ENCODE measurements at places on chromosomes 7 and 10.

GRCh38 chr10:48813291-48813690, 126.3 kb downstream of the LRRC18 start:
- DNase-seq = no peak

- DNase-seq = no peak
Observed at GRCh38 chr10:96986200-96986856, 154.2 kb downstream of the LCOR start.

- no peak for DNase-seq
Observed at GRCh38 chr7:3243256-3243655, 57.8 kb upstream of the SDK1 start.

- no peak for DNase-seq
Observed at GRCh38 chr7:20411372-20411771, 80.7 kb downstream of the ITGB8 start.

DNA sequence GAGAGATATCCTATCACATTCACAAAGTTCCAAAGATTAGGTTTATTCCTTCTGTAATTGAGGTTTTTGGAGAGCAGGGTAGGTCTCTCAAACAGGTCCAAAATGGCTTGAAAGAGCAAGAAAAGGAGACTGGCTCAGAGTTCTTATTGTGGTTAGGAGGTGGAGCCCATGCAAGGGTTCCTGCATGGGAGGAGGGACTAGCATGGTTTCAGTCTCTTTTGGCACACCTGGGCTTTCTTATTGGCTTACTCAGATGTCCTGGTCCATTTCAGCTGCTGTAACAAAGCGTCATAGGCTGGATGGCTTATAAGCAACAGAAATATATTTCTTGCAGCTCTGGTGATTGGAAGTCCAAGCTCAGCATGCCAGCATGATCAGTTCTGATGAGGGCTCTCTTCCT, 493.1 kb downstream of the REEP3 start:
- no peak for DNase-seq

- DNase-seq = peak; percentile 68
Observed at GRCh38 chr7:139133335-139134139, 24.0 kb upstream of the ZC3HAV1 start.

- no peak for DNase-seq
Observed at GRCh38 chr7:101824440-101824839, 7.0 kb downstream of the CUX1 start.

- no peak for DNase-seq
Observed at GRCh38 chr7:152435384-152436110, at the start of gene KMT2C. TSS of gene KMT2C (minus strand) at chr7:152436003. CDS start at chr7:152435786, 217 bp downstream.
